ENCODE measurements at places on chromosomes 12 and 14.

DNA sequence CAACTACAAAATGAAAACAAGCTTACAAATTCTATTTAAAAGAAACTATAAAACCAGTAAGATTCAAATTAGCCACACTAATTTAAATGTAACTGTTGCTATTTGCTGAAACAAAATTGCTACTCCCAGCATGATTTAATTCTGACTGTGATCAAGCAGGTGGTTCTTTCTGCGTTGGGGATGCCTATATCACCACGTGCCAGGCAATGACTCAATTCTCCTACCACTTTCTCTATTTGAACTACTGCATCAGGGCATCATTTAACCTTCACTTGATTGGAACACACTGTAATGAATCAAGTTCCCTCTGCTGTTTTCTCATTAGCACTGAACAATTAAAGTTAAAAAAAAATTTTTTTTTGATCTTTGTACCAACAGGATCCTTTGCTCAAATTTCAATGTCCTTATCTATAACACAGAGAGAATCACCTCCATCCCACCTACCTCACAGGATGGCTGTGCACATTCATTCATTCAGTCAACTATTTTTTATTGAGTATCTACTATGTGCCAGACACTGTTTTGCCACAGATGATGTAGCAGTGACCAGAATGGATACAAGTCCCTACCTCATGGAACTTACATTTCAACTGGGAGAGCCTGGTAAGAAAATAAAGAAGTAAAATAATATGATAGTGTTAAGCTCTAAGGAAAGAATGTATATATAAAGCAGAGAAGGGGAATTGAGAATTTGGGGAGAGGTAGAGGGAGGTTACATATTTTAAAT lies 8.0 kb upstream of the ACTN1 start:
- no peak for DNase-seq

DNA sequence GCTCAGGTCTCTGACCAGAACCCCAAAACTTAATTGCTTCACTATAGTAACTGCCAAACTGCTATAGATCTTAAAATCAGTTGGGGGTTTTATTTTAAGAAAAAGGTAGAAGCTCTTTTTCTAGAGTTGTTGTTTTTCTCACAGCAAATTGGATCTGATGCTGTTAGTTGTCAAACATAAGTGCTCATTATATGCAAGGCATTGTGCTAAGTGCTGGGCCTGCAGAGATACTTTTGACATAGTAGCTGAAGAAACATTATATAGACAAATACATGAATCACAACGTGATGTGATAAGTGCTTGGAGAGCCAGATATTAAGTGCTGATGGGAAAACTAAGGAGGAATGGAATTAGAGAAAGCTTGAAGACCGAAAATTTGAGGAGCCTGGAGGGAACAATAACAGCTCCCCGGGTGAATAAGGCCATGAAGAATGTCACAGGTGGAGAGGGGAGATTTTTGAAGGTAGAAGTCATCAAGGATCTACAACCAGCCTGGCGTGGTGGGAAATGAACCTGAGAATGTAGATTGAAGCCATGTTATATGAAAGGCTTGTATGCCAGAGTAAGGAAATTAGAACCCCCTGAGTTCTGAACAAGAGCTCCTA lies 126.5 kb downstream of the DYRK2 start:
- DNase-seq: no peak

GRCh38 chr14:104421401-104421821 lies 158.2 kb upstream of the C14orf180 start:
- DNase-seq: no peak

GRCh38 chr12:59742841-59743240 lies 147.0 kb downstream of the SLC16A7 start:
- peak; percentile 22 for DNase-seq

GRCh38 chr12:41967668-41968500 lies 176.8 kb downstream of the GXYLT1 start:
- DNase-seq: peak; percentile 46

DNA sequence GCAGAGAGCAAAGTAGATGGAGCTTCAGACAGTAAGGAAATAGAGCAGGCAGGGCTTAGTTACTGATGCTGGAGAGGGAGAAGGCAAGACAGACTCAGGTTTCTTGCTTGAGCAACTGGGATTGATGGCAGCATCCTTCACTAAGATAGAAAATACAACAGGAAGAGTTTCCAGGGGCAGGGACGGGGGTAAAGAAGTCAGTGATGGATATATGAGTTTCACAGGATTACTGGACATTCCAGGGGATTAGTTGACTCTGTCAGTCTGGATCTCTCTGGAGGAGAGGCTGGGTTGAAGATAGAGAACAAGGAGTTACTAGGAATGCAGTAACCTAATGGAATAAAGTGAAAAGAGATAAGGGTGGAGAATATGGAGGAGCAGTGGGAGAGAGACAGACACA lies 74.5 kb upstream of the ATF1 start:
- no peak for DNase-seq
